Activated naive CD8-positive, alpha-beta T cell treated with anti-CD3 and anti-CD28 coated beads, Interleukin-2, amount 50 U/mL, for 24 hours (primary cell): ENCODE measurements at places on chromosomes 2 and 18.

GRCh38 chr2:43210467-43211303, 15.7 kb downstream of the ZFP36L2 start:
- no peak for DNase-seq

DNA sequence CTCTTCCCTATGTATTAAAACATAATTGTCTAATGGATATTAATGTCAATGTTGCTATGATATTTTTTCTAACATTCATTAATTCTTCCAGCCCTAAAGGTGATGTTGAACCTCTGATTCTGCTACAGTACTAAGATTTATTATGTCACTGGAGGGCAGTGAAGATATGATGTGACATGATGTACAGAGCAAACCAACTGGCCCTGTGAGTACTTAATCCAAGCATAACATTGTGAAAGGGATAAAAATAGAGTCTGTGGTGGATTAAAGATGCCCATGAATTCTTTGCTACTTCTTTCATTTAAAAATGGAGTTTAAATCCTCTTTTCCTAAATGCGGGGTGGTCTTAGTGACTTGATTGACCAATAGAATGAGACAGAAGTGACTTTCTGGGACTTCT, 51.8 kb downstream of the IL1R2 start:
- no peak for DNase-seq

- DNase-seq: no peak
Observed at GRCh38 chr2:58427572-58428095, 186.5 kb upstream of the FANCL start.

- DNase-seq: no peak
Observed at GRCh38 chr2:137228566-137228965, 463.2 kb downstream of the THSD7B start.

GRCh38 chr2:85257970-85258605, 69.7 kb downstream of the TGOLN2 start:
- DNase-seq: no peak
